ENCODE measurements at places on chromosomes 2 and 18.

DNA sequence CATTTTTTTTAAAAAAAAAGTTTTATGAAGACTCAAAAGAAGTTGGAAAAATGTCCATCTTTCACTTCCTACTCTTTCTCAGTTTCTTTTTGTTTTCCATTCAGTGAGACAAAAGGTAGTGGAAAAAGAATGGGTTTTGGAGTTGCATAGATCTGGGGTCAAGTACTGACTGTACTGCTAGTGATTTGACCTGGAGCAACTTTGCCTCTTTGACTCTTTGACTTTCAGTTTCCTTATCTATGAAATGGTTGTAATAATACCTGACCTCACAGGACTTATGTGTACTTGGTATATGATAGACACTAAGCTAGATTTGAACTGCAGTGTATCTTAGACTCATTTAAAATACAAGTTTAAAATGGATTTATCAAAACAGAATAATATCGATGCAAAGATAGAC, 3.5 kb upstream of the KCNE4 start:
- no peak for DNase-seq

GRCh38 chr2:36559221-36559942, 38.6 kb downstream of the FEZ2 start:
- no peak for DNase-seq

DNA sequence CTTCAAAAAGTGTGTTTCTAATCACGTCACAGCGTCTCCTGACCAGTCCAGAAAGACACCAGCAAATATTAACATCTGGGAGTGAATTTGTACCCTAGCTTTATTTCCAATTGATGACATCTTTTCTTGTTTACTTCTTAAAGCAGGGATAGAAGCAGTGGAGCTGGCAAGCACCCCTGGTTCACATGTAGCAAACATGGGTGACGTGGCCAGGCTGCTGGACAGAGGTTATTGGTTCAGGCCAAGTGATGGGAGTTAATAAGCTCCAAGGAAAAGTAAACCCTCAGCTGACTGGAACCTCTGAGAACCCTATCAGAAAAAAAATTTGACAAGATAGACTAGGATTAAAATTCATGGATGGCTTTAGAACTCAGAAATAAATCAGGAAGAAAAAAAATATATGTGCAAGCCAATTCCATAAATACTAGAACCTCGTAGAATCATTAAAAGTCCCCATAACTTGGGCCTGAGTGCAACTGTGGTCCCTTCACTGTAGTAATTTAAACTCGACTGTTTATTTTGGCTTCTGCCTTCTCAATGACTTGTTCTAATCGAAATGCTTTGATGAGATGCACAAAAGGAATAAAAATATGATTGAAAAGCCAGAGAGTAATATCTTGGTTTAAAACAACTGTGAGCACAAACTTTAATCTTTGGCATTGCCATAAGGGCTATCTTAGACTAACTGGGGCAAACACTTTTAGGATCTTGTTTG, 121.5 kb upstream of the CTAGE1 start:
- DNase-seq: no peak

DNA sequence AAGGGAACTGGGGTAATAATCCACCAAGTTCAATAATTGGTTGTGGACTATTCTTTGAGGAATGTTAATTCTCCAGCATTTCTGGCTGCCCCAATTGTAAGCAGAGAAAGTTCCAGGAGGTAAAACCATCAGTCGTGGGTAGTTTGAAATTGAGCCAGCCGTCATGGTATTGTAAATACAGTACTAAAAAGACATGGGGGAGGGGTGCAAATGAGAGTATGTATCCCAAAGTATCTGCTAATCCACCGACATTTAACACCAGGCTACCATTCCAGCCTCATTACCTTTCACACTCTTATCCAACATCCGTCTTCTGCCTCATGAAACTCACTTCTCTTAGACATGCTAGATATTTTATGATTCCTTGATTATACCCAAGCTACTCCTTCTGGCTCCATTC, 507.9 kb downstream of the ERBB4 start:
- DNase-seq: no peak

DNA sequence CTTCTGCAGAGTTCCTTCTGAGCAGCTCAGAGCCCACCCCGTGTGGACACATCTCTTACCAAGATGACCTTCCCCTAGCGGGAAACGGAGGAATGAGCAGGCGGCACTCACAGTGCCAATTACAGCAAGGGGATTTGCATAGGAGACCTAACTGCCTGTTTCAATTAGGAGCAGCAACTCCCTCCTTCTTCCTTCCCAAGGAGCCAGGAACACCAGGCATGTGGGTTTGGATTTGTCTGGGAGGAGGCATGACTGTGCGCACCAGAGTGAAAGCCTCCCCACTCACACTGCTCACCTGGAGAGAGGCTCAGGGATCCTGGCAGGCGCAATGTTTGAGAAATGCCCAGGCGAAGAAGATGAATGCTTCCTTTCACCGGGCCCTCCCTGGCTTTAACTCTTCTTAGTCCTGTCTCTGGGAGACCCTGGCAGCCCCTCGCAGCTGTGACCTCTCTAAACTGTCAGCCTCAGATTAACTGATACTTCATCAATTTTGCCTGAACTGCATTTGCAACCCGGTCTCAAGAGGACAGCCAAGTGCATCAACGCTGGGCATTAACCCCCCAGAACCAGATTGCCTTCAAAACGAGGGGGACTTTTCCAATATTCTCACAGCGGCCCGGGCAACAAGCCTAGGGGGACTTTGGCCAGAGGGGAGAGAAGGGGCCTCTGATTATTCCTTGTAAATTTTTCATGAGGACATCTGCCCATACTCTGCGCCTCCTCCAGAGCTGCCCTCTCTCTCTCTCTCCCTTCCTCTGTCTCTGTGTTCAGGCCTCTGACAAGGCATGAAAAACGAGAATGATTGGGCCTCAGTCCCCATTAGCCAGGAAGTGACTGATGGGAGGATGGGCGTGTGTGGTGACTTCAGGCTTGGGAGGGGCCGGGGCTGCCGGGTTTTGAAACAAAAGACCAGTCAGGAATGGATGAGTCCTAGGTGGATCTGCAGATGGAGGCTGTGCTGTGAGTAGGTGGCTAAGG, 93.8 kb downstream of the CMPK2 start:
- DNase-seq: no peak

DNA sequence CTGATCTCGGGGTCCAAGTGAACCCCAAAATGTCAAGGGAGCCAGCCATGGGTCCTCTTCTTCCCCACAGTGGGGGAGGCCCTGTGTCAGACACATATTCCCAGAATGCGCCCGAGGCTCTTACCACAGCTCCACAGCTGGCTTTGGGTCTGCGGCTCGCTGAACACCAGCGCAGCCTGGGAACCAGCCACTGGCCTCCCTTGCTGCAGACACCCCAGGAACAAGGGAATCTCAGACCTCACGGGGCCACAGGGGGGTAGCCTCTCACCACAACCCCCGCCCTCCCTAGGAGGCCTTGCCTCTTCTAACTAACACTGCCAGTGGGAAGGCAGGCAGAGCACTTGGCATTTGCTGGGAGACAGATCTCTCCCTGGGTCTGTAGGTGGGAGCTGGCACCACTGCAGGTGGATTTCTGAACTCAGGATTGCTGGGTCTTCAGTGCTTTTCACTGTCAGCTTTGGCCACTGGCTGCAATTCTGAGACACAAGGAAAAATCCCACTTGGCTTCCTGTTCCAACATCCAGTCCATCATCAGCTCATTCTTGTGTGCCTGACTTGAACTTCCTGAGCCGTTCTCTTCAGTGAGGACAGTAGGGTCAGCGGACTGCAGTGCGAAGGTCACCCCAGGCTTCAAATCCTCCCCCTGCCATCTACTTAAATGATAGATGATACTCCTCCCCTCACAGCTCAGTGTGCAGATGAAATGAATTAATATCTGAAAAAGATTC, 128.7 kb downstream of the CAPN13 start:
- DNase-seq: no peak

GRCh38 chr2:22253171-22253570, 1129.4 kb downstream of the TDRD15 start:
- DNase-seq: no peak

GRCh38 chr2:99636144-99637034, 146.6 kb upstream of the REV1 start:
- no peak for DNase-seq

DNA sequence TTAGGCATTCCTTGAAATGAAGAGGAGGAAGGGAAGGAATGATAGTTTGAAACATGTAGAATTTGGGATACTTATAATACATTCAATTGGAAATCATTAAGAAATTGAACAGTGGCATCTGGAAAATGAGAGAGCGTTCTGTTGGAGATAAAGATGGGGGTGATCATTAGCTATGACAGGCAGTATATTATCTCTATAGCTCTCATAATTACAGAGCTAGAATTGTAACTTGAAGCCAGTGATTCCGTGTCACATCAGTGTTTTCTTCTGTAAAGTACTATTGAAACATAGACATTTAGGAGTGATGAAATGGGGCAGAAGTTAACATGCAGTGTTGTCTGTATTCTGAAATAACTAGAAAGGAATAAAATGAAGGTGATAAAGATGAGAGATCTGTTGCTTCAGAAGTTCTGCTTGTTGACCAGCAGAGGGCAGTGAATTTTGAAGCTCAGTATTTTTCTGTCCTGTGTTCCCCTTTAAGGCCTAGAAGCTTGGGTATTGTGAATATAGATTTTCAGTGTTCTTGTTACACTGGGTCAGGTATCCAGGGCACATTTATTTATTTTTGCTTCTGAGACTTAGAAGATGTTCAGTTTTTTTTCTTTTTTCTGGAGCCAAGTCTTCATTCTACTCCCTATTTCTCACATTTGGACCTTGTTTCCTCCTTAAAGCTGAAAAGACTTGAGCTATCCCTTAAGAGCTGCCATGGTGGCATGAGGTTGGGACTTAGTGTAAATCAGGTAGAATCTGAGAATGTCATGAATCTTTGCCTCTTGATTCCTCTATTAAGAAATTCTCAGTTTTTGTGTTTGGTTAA, 157.4 kb downstream of the TAF4B start:
- DNase-seq: no peak

- no peak for DNase-seq
Observed at GRCh38 chr2:3535794-3536681, 16.7 kb upstream of the ADI1 start.

DNA sequence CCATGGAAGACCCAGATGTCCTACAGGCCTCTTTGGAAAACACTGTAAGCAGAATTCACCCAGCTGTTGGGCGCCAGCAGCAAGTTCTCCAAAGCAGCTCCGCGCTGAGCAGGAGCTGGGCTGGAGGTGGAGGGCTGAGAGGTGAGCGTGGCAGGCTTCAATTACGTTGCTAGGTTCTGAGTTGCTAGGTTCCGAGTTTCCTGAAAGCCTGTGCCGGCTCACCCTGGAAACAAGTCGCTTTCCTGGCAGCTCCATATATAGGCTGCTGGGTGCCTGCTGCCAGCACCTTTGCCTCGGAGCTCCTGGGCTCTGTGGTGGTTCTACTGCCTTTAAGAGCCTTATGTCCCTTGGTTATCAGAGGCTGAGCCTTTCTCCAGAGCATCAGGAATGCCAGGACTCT, 14.4 kb upstream of the EGR4 start:
- DNase-seq: no peak

GRCh38 chr2:185567940-185568339, 170.7 kb upstream of the FSIP2 start:
- no peak for DNase-seq

GRCh38 chr2:26542676-26543505, 65.0 kb upstream of the OTOF start:
- DNase-seq: no peak

GRCh38 chr2:37550190-37550589, 121.3 kb downstream of the CDC42EP3 start:
- DNase-seq: no peak

DNA sequence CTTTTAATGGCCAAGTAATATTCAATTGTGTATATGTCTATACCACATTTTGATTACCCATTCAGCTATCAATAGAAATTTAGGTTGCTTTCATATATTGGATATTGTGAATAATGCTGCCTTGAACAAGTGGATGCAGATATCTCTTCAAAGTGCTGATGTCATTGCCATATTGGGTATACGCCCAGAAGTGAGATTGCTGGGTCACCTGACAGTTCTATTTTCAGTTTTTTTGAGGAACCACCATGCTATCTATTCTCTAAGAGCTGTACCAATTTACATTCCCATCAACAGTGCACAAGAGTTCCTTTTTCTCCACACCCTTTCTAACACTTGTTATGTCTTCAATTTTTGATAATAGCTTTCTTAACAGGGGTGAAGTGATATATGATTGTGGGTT, 306.9 kb downstream of the ZNF516 start:
- no peak for DNase-seq

DNA sequence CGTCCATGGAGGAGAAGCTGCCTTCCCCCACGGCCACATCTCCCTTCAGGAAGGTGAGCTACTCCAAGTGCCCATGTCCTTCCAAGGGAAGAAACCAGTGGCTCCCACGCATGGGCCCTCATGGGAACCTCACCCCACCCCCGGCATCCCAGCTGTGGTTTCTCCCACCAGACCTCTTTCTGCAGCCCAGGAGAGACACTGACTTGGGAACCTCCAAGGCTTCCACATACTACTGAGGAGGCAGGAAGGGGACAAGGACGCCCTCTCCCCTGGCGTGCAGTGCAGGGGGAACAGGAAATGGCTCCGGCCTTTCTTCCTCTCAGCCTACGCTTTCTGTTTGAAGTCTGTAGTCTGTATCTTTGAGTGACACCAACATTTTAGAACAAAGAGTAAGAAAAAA, 104.5 kb upstream of the EPC2 start:
- DNase-seq: no peak

DNA sequence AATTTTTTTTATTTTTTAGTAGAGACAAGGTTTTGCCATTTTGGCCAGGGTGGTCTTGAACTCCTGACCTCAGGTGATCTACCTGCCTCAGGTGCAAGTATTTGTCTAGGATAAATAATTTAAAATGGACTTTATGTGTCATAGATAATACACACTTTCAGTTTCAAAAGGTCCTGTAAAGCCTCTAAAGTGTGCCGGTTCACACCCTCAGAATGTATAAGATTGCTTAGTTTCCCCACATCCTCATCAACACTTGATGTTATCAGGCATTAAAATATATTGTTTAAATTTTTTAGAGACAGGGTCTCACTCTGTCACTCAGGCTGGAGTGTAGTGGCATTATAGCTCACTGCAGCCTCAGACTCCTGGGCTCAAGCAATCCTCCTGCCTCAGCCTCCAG, 170.5 kb downstream of the ANKRD44 start:
- no peak for DNase-seq

DNA sequence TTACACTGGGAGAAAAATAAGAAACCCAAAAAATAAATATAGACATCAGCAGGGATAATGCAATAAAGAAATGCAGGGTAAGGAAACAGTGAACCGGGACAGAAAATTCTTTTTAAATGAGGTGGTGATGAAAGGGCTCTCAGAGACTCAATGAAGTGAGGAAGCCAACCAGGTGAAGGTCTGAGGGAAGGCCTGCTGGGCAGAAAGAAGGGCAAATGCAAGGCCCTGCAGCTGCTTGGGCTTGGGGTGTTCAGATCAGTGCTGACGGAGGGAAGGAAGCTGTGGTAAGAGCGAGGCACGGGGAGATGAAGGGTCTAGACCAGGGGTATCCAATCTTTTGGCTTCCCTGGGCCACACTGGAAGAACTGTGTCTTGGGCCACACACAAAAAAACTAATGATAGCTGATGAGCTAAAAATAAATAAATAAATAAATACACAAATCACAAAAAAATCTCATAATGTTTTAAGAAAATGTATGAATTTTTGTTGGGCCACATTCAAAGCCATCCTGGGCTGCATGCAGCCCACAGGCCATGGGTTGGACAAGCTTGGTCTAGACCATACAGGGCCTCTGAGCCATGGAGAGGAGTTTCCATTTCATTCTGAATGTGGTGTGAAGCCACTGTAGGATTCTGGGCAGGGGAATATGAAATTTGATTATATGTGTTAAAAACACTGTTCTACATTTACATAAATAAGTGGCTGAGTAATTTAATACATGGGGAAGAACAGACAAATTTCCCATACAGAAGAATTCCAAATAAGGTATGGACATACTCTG, 96.3 kb upstream of the DNMT3A start:
- DNase-seq: no peak

- no peak for DNase-seq
Observed at GRCh38 chr2:225466891-225467604, 67.5 kb downstream of the NYAP2 start.

All from stimulated activated CD4-positive, alpha-beta T cell treated with anti-CD3 and anti-CD28 coated beads, Interleukin-1b, Interleukin-23, amount 100 ng/mL, for 24 hours (primary cell).